ENCODE measurements at places on chromosomes 5 and 9. TPM values are rescaled to one million over a fixed set of nuclear protein-coding genes. Genes with fewer than 3 reads are reported as not detected.

The SLC4A9 gene
- total RNA-seq, result 0.10 TPM

The SLIT3 gene
- 0.10 TPM for total RNA-seq

The FOXD4L3 gene
- not detected for total RNA-seq

The ZCCHC10 gene
- 25.2 TPM for total RNA-seq

The SREK1 gene
- 325 TPM for total RNA-seq

The EFNA5 gene
- total RNA-seq, result 0.84 TPM

The OTP gene
- total RNA-seq, result not detected

The DMGDH gene
- not detected for total RNA-seq

The PLAC8L1 gene
- total RNA-seq, result not detected

The C1QTNF3 gene
- 3.6 TPM for total RNA-seq

The GPR151 gene
- total RNA-seq, result not detected

The GLRA1 gene
- total RNA-seq, result not detected

The IFNA21 gene
- total RNA-seq, result not detected

The PCDHGA2 gene
- total RNA-seq, result not detected

The LRRC19 gene
- total RNA-seq, result not detected

The STPG3 gene
- total RNA-seq, result not detected

The SPATA31E1 gene
- not detected for total RNA-seq

The PKD2L2 gene
- total RNA-seq, result not detected

The APBA1 gene
- 0.52 TPM for total RNA-seq

The GTF3C5 gene
- 29.7 TPM for total RNA-seq

The PHF24 gene
- total RNA-seq, result not detected

The CATSPER3 gene
- total RNA-seq, result 0.10 TPM

The SCGB3A2 gene
- not detected for total RNA-seq

The STK32A gene
- not detected for total RNA-seq

The BAAT gene
- total RNA-seq, result 0.10 TPM

The PFN3 gene
- total RNA-seq, result not detected

The CDKN2B gene
- 0.63 TPM for total RNA-seq

The GPR150 gene
- 0.42 TPM for total RNA-seq

All from mononuclear cell (primary cell).